Dermis microvascular lymphatic vessel endothelial cell (primary cell): ENCODE measurements at places on chromosomes 1 and 21. TPM values are rescaled to one million over a fixed set of nuclear protein-coding genes. Genes with fewer than 3 reads are reported as not detected.
A peak's percentile ranks its signal among the peaks of the same experiment; 100 is the strongest.

The THEM5 gene
- total RNA-seq, result not detected in 2 replicates

The SLC26A9 gene
- total RNA-seq, result not detected in 2 replicates

The C1orf198 gene
- 17.1 and 17.8 TPM in 2 replicates for total RNA-seq

DNA sequence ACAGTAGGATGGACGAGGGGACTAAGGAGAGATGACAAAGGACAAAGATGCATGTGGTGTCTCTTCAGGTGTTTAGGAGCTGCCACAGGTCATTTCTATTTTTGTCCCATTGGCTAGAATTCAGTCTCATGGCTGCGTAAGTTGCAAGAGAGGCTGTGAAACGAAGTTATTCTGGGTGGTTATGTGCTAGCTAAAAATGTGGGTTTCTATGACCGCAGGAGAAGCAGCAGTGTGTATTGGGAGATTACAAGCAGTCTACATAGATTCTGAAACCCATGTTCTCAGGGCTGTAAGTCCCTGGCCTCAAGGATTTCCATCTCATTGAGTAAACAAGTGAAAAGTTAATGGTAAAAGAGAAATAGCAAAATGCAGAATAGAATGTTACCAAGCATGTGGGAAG is 110.7 kb downstream of the SPATA46 start:
- DNase-seq, result no peak

DNA sequence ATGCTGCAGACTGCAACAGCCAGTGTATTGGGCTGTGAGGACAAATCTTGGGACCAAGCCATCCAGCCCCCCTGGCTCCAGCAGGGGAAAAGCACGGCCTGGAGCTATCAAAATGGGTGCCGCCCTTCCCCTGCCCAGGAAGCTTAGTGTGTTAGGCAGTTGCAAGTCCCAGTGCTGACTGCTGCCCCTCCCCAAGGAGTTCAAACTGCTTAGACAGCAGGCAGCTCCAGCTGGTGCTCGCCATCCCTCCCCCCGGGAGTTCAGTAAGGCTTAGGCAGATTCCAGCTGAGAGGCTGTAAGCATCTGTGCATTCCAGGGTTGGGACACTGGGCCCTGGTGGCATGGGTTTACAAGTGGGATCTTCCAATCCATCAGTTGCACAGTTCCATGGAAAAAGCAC is 579.6 kb upstream of the NR5A2 start:
- DNase-seq, result no peak

The BLACAT1 gene
- total RNA-seq, result under 0.01 TPM in 1 of 2 replicates, not detected in the other

The MPZ gene
- total RNA-seq, result 1.5 and 2.0 TPM in 2 replicates

DNA sequence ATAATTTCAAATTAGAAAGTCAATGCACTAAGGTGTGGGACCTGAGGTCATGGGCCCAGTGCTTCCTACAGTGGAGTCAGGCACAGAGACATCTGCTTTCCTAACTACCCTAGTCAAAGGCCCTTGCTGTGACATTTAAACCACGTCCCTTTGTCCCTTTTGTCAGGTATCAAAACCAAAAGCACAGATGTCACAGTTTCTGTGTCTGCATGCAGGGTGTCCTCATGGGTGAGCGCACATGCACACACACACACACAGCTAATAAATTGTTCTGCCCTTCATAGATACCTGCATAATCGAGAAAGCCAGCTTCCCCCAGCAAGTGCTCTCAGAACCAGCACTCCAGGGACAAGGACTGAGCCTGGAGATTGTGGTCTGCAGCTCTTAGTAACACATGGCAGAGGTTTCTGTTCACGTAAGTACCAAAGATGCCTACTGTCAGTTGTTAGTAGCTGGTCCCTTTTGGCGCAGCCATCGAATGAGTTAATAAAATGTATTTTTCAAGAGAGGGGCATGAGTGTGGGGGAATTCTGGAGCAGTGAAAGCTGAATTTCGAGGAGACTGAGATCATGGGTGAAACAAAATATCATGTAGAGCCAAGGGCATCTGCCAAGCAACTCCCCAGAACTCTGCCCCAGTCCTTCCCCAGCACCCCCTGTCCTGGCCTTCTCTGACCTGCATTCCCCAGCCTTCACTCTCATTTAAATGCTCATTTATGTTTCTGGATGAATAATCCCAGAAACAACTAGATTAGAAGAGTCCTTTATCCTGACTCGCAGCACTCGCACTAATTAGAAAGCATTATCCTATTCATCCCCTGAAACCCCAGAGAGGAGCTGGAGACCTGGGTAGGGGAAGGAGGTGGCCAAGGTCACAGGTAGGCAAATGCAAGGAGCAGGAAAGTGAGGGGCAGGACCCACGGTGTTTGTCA is 25.5 kb downstream of the TNR start:
- no peak for DNase-seq

The FMO5 gene
- 1.2 and 1.3 TPM in 2 replicates for total RNA-seq

DNA sequence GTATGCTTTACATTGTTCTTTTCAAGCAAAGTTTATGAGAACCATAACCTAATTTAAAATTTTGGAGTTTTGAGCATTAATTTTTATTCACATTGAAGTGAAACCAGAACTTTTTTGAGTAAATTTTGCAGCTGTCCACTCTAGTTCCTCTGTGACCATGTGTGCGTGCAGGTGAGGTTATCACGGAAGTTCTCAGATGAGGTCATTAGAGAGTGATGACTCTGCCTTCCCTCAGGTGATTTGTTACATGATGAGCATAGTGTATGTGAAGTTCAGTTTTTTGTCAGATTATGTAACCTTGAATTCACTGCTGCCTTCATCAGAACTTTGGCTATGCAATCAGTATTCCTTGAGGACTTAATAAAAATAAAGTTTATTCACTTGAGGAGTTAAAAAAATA is 828.2 kb downstream of the ADGRL2 start:
- DNase-seq, result no peak

- DNase-seq, result peak; percentile 68
Measured at GRCh38 chr1:172976222-172977041, 74.3 kb downstream of the TNFSF18 start.

GRCh38 chr1:18711536-18712251 is 81.0 kb downstream of the PAX7 start:
- no peak for DNase-seq

The INSRR gene
- total RNA-seq, result not detected in 2 replicates

DNA sequence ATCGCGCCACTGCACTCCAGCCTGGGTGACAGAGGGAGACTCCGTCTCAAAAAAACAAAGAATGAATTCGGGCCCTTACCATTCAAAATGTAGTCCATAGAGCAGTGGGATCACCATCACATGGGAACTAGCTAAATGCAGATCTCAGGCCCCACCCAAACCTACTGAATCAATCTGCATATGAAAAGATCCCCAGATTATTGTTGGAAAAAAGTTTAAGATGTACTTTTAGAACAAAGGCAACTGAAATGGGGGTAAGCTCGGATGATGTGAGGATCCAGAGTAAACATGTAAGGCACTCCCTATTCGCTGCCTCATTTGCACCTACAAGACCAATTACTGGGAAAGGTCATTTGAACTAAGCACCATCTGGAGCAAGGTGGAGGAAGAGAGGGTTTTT is 803 bp upstream of the FLAD1 start:
- no peak for DNase-seq

The CADM3 gene
- not detected in 2 replicates for total RNA-seq

The LHX8 gene
- not detected in 2 replicates for total RNA-seq

DNA sequence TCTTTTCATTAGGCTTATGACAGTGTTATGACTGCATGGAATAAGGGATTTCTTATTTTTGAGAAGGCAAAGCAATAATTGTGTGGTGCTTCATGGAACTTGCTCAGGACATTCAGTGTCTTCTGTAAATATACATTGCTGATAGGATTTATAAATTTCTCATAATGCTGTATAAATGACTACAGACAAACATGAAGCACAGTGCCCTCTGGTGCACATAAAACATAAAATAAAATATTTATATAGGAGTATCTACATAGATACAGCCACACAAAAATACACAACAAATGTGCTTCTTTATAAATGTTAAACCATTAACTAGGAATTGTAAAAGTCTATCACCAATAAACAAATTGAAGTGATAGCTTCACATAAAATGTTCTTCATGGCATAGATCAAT is 24.1 kb downstream of the BRINP3 start:
- no peak for DNase-seq

DNA sequence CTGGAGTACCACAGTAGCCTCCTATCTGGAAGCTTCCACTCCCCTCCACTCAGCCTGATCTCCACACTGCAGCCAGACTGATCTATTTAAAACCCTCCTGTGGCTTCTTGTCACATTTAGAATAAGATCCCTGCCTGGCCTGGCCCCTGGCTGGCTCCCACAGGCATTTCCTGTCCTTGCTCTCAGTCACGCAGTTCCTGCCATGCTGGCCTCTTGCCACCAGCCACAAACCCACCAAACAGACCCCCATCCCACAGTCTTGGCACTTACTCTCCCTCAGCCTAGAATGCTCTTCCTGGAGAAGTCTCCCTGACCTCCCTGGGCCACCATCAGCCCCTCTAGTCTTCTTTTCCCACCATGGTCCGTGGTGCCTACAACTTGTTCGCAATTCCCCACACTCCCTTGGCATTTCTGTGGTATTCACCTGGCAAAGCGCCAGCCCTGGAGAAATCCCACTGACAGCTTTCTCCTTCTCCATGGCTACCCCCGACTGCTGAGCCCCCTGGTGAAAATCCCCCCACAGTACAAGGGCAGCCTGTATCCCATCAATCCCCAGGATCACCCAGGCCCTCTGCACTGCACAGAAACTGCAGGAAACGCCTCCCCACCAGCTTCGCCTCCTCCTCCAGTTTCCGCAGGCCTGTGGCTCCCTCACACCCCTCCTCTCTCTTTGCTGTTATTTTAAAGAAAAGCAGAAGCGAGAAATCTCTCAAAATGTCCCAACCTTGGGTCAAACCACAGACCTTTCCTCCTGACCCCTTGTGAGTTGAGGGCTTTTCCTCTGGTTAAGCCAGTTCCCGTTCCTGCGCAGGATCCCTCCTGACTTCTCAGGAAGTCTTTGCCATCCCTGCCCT is 94.5 kb downstream of the SYT2 start:
- no peak for DNase-seq

DNA sequence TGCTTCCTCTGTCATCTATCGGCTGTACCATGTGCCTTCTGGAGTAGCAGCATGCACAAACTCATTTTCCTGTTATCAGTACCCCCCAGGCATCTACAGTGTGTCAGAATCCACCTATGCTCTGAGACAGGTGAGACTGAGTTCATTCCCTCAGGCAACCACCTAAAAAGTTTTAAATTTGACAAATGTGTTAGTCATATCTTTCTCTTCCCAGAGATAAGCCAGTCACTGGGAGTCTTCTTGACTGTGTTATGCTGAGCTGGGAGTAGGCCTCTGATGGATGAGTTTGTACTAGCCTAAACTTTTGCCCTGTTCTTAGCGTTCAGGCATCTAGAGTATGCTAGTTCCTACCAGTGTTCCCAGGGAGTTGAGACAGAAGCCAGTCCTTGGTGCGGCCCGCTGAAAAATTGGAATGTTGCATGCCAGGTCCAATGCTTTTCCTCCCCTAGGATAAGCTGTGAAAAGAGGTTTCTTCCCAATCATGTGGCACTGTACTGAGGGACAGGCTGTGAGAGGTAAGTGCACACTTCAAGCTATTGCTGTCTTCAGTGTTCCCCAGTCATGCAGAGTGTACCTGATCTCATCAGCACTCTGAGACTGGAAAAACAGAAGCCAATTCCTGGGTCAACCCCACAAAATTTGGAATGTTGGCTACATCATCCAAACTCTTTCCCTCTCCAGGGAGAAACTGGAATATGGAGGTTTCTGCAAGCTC is 1202.3 kb downstream of the NCAM2 start:
- DNase-seq, result no peak

DNA sequence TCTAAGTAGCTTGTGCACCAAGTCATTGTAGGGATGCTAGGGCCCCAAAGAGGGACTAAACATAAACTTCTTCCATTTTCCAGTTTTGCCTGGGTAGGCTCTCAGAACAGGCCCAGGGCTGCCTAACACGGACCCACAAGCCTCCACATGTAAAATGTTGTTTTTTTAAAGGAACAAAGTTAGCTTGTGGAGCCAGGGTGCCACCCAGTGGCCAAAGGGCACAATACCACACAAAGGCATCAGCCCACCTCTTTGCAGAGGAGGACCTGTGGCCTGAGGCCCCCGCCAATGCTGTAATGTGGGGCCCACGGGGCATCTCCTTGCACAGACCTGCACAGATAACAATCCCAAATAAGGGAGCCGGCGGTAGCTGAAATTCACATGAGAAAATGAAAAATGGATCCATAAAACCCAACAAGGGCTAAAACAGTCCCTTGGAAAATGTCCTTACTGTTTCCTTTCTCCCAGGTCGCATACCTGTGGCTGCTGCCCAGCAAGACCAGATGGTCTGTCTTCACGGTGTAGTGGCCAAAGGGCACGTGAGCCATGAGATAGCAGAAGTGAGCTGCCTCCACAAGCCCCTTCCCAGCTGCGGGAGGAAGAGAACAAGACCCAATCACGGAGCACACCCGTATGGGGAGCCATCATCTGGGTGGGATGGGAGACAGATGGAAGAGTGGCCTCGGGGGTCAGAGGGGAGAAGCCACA is 23.8 kb downstream of the SEC16B start:
- DNase-seq, result peak; percentile 29

- DNase-seq, result no peak
Measured at GRCh38 chr1:233665575-233666270, 51.8 kb downstream of the KCNK1 start.

GRCh38 chr1:85199667-85200462 is 951 bp downstream of the SYDE2 start:
- DNase-seq, result no peak

The PCP4L1 gene
- not detected in 2 replicates for total RNA-seq

- no peak for DNase-seq
Measured at GRCh38 chr1:65232461-65232990, 76.8 kb upstream of the DNAJC6 start.

GRCh38 chr1:39104158-39105060 is 78.3 kb downstream of the NDUFS5 start:
- peak; percentile 40 for DNase-seq
